Ovary (tissue), 10 donors: ENCODE measurements at places on chromosomes 7 and 10.

DNA sequence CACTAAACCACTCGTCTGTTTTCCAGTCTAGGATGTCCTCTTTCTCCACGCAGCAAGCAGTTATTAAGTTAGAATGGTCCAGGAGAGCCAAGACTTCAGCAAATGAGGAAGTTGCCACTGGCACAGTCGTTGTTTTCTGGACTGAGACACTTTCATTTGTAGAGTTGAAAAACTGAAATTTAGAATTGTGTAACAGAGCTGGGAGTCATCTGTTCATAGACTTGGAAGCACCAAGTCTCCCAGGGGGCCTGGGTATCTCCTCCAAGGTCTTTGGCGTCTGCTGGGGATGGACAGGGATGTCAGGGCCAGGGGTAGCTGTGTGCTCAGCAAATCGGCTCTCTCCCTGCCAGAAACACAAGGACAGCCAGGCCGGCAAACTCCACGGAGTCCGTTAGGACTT is 208.4 kb downstream of the FANK1 start:
- DNase-seq = peak; percentile 66

DNA sequence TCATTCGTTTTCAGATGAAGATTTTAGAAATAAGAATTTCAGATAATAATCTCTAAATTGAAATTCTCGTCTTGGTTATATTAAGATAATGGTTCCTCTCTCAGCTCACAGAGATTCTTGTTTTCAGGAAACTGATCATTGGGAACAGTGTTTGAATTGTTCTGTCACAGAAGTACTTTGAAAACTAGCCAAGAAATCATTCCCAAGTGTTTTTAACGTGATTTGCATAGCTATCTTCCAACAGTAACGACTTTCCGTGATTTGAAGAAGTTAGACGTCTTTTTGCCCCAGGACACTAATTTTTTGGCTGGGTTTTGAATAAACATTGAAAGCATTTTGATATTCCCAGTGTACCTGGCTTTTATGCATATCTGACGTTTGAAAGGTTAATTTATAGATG is 116.0 kb downstream of the CDCA7L start:
- no peak for DNase-seq

DNA sequence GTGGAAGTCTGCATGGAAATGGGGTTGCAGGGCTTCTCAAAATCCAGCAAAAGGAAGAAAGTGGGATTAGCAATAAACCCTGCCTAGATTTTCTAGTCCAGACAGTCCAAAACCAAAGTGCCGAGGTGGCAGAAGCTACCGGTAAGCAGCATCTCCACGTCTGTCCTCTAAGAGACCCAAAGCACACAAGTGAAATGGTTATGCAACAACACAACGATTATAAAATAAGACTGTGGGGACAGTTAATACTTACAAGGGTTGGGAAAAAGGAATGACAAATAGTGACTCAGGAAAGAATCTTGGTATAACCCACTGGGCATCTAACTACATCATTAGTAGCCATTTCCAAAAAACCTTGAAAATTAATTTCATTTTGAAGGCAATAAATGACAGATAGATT is 24.7 kb downstream of the CREB3L2 start:
- DNase-seq = no peak

DNA sequence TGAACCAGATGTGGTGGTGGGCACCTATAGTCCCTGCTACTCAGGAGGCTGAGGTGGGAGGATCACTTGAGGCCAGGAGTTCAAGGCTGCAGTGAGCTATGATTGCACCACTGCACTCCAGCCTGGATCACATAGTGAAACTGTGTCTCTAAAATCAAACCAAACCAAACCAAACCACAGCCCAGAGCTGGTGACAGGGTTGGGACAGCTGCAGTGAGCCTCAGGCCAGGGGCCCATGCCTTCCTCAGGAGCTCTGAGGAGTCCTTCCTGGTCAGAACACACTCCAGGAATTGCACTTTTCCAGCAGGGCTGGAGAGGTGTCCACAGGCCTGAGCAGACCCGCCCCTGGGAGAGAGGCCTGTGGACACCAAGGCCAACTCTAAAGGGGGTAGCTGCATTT is 32.5 kb upstream of the OCM2 start:
- no peak for DNase-seq

- DNase-seq = no peak
Observed at GRCh38 chr10:86667421-86668181, 710 bp upstream of the LDB3 start.

- DNase-seq = no peak
Observed at GRCh38 chr7:4240042-4240441, 442.1 kb upstream of the FOXK1 start.

DNA sequence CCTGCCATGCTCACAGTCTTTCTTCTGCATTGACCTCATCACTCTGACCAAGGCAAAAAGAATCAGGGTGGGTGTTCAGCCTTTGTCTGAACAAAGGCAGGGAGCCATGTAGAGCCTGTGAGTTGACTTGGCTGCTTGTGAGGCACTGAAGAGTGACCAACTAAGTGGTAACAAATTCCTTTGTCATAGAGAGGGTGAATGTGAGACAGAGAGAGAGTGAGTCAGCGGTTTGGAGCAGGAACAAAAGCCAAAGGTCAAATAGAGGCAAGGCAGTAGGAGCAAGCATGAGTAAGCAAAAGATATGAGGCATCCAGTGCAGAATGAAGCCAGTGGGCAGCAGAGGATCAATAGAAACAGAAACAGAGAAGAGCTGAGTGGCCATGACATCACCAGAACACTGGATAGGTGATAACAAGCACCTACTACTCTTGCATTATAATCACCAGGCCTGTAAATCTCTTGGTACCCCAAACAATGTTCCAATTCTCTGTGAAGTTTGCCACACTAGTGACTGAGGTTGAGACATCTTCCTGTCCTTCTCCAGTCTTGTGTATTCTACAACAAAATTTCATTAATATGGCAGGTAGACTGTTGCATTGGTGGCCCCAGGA is 116.2 kb upstream of the LAMB4 start:
- no peak for DNase-seq

DNA sequence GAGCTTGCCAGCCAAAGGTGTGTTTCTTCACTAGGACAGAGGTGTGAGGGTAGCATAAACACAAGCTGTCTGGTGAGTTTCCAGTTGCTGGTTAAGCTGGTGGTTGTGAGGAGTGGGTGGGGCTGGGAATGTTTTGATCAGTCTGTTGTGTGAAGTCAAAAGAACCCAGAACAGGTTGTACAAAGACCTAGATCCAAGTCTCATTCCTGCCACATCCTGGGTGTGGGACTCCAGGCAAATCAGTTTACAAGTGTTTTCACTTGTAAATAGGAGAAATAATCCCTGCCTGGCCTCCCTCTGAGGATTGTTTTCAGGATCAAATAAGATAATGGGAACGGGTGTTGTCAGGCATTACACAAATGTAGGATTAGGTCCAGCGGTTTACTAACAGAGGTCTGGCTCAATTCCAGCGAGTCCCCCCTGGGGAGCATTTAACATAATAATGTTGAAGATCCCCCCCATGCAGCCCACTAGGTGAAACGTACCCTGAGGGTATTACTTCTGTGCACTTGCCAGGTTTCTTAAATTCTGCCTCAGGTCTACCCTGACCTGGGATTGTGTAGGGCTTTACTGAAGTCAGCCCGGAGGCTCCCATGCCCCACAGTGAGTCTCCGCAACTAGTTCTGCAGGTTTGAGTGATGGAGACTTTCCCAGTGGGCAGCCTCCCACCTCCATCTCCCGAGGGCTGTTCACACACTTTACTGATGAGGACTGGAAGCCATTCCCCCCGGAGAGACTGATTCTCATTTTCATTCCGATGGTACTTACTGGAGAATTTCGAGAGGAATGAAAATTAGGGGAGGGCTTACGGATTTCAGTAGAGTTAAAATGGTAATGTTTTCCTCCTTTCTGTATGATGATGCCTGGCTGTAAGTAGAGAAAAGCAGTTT is 2.7 kb upstream of the FRAT2 start:
- no peak for DNase-seq

GRCh38 chr7:50450590-50451032 is 461 bp upstream of the FIGNL1 start:
- DNase-seq = peak; percentile 45

- DNase-seq = no peak
Observed at GRCh38 chr10:126910196-126910595, 5.0 kb downstream of the DOCK1 start.

DNA sequence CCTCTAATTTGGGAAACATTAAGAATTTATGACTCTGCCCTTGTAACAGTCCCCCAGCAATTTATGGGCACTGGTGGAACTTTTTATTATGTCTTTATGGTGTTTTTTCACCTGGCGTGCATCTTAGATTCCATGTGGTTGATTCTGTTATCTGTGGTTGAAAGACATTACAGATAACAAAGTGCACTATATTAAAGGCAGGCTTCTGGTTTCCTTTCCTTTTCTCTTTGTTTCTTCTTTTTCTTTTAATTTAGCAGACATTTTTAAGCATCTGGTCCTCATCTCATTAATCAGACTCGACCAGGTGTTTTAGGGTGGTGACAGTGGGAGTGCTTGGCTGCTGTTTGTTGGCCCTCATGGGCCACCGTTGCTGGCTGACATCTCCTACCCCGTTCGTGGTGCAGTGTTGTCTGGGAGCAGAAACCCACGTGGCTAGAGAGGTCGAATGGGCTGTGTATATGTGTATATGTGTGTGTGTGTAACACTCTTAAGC is 77.4 kb downstream of the LRMDA start:
- peak; percentile 41 for DNase-seq

DNA sequence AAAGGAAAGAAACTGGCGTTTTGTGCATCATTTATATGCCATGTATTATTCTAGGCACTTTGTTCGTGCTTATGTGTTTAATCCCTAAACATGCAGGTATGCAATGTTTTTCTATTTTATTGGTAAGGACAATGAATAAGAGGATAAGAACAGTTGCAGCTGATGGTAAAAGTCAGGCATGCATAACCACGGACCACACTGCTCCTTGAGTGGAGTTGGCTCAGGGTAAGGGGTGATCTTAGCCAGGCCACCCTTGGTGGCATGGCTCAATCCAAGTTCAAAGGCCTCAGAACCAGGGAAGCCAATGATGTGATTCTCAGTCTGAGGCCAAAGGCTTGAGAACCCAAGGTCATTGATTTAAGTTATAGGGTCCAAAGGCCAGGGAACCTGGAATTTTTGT is 1068.1 kb downstream of the NRG3 start:
- no peak for DNase-seq

- no peak for DNase-seq
Observed at GRCh38 chr7:33556472-33556871, 348.9 kb upstream of the BMPER start.

GRCh38 chr7:126806614-126807013 is 446.1 kb downstream of the GRM8 start:
- DNase-seq = no peak

DNA sequence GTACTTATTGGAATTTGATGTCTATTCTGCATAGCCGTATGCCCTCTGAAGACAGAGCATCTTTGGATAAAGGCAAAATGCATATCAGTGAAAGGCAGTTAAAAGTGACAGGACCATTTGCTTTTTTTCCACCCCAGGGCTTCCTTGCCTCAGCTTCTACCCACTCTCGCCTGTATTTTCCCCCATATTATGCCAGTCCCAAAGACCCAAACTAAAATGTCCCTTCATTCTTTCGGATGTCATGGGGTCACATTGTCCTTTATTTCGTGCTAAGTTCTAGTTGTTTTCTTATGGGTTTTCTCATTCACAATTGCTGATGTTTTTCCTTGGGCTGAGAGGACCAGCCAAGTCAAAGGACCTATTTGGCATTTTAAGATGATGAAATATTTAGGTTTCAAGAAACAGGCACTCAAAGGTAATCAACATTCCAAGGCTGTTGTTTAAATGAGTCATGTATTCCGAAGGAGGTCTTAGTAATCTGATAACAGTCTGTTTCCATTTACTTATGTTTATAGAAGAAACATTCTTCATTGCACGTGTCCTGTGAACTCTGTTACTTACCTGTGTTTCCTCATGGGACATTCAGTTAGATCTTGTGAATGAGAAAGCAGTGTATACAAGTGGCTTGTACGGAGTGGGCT is 74.1 kb downstream of the DNAH11 start:
- no peak for DNase-seq

GRCh38 chr7:131225619-131226513 is 101.8 kb upstream of the MKLN1 start:
- peak; percentile 71 for DNase-seq

GRCh38 chr10:14244147-14244546 is 86.6 kb downstream of the FRMD4A start:
- DNase-seq = no peak

GRCh38 chr10:33621101-33621500 is 286.6 kb upstream of the NRP1 start:
- no peak for DNase-seq

DNA sequence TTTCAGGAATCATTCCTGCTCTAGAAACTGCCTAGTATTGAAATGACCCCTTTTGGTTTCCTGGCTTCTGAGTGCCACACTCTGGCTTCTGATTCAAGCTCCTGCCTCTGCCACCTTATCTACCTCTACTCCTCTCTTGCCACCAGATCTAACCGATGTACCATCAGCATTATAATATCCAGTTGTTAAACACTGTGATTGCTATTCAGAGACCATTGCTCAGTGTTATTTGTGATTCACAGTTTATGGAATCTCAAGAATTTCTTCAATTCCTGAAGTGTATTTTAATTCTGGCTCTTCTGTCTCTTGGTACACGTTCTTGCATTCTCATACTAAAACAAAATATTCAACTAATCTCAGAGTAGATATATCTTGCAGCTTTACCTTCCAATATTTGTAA is 88.7 kb downstream of the DYNC1I1 start:
- DNase-seq = no peak

DNA sequence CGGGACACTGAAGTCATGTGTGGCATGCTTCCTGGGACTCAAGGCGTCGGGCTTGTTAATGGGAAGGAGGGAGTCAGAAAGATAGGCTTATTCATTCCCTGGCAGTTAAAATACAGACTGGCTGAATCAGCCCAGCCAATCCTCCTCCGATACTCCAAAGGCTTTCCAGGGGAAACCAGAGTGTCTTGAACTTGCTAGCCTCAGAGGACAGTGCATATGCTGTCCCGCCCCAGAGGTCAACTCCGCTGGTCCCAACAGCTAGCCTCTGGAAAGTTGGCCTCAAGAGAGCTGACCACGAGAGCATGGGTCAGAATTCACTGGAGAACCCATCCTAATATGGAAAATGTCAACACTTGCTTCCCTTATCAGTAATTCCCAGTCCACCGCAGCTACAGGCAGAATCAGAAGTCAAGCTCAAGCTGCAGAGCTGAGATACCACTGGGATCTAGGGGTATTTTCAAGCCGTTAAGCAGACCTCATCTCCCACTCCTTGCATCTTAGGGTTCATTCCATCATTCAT is 43.0 kb downstream of the ELMO1 start:
- no peak for DNase-seq

- DNase-seq = no peak
Observed at GRCh38 chr10:110746969-110747608, 103.0 kb downstream of the RBM20 start.

- DNase-seq = no peak
Observed at GRCh38 chr10:31612082-31612481, 293.1 kb downstream of the ZEB1 start.
